T-helper 2 cell (primary cell): ENCODE measurements at places on chromosomes 5 and 9.

DNA sequence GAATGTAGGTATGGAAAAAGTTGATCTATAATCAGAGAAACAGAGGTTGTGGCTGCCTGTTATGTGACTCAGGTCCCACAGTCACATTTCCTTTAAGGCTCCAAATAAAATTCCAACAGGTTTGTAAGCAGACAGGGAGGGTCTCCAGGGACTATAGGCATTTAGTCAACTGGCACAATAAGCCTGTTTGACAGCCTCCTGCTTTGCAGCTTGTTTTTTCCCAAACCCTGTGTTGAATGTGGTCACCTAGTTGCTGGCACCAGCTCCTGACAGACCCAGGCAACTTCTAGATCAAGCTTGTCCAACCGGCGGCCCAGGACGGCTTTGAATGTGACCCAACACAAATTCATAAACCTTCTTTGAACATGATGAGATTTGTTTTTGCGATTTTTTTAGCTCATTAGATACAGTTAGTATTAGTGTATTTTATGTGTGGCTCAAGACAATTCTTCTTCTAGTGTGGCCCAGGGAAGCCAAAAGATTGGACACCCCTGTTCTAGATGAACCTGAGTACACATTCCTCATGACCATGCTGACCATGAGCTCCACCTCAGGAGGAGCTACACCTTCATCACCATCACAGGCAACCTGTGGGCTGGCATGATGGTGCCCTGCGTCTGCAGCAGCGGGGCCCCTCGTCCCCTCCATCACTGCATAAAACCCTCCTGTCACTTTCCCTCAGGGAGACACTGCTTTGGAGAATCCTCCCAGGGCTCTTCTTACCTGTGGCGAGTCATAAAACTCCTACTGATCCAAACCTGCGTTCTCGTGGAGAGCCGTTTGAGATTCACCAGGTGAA lies 15.7 kb upstream of the GRHPR start:
- DNase-seq, result no peak

DNA sequence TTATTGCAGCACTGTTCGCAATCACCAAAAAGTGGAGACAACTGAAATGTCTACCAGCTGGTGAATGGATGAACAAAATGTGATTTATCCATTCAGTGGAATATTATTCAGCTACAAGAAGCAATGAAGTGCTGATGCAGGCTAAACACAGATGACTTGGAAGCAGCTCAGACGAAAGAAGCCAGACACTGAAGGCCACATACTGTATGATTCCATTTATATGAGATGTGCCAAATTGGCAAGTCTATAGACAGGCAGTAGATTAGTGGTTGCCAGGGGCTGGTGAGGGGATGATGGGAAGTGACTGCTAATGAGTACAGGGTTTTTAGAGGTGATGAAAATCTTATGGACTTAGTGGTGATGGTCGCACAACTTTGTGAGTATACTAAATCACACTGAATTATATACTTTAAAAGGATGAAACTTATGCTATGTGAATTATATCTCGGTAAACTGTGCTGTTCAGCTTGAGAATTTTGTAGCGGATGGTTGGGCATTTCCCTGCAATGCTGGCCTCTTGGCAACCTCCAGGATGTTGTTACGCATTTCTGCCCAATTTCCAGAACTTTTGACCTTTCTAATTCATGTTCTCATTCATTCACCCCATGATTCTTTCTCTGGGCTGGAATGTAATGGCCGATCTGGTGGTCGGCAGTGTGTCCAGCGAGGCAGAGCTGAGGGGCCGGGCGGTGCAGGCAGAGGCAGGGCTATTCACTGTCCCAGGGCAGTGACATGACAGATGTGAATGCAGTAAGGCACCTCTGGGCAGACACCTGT lies 22.0 kb upstream of the WNK2 start:
- DNase-seq, result no peak

DNA sequence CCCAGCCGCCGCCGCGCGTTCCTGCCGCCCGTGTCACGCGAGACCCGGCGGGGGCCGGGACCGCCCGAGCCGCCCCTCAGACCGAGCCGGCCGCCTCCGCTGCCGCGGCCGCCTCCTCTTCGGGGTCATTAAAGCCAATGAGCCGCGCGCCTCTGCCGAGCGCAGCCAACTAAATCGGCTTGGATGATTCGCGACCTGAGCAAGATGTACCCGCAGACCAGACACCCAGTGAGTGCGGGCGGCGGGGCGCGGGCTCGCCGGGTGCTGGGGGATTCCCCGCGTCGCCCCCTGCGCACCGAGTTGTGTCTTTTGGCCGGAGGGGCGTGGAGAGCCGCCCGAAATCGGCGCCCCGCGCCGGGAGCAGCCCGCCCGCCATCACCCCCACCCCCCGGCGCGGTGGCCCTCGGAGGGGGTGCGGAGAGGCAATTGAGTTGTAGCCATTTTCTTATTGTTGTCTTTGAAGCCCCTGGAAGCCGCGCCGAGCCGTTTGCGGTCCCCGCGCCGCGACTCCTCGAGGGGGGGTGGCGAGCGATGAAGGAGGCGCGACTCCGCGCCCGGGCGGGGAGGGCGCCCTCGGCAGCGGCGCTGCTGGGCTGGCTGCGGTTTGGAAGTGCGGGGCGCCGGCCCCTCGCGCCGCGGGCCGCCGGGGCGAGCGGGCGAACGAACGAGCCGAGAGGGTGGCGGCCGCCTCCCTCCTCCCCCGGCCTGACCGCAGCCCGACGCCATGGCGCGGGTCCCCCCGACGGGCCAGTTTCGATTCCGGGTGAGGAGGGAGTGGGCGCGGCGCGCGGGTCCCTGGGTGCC lies 1.0 kb downstream of the TLE4 start:
- DNase-seq, result peak; percentile 34

- no peak for DNase-seq
Observed at GRCh38 chr9:37300620-37301019, 121.9 kb upstream of the GRHPR start.

- DNase-seq, result no peak
Observed at GRCh38 chr9:82645600-82645999, 417.3 kb downstream of the RASEF start.

GRCh38 chr9:90062982-90063381 lies 458.2 kb downstream of the GADD45G start:
- no peak for DNase-seq

GRCh38 chr9:107260437-107261081 lies 22.5 kb upstream of the RAD23B start:
- DNase-seq, result no peak

GRCh38 chr9:89175828-89176261 lies 2.8 kb downstream of the SHC3 start:
- DNase-seq, result no peak

- DNase-seq, result no peak
Observed at GRCh38 chr9:69785757-69786156, 25.9 kb upstream of the PTAR1 start.

DNA sequence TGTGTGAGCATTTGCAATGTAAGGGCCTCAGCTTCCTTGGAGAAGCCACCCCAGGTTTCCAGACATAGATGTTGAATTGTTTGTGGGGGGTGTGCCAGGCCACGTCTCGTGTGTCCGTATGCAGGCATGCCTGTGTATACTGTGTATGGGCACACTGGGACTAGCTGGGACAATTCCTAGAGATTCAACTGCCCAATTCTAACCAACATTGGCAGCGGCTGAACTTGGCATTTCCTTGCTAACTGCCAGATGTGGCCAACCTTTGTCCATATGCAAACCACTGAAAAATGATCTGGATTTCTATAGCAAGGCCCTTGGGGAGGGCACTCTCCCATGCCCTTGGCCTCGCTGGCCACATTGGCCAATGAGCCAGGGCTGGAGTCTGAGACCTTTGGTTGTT lies 50.3 kb downstream of the SAR1B start:
- DNase-seq, result no peak

DNA sequence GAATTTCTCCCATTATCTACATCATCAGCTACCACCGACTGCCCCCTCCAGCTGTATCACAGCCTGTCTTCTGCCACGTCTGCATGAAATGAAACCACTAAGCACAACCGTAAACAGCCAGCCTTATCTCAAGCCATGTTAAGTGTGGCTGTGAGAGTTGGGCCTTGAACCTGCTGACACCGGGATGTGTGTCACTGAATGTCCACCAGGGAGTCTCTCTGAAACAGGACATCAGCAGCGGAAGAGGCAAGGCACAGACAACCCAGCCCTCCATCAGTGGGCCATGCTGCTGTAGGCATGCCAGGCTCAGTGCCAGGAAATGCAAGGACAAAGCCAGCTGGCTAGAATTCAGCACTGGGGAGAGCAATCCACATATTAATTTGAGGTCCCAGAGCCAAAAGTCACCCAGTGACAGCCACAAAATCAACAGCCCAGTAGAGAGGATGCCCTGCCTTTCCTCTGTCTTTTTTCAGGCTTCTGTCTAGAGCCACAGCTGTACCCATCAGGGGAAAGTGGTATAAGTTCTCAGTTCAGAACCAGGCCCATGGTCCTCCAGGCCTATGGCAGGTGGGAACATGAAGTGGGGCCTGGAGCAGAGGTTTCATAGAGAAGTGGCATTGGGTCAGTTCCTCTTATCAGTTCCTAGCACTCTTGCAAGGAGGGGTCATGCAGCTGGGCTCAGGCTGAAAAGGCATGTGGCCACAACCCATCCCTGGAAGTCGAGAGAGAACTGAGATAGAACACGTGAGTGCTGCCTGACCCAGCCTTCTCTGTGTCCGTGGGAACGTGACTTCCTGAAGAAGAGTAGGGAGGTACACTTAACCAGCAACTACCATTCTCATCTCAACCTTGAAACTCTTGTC lies 199.4 kb downstream of the ESM1 start:
- no peak for DNase-seq

DNA sequence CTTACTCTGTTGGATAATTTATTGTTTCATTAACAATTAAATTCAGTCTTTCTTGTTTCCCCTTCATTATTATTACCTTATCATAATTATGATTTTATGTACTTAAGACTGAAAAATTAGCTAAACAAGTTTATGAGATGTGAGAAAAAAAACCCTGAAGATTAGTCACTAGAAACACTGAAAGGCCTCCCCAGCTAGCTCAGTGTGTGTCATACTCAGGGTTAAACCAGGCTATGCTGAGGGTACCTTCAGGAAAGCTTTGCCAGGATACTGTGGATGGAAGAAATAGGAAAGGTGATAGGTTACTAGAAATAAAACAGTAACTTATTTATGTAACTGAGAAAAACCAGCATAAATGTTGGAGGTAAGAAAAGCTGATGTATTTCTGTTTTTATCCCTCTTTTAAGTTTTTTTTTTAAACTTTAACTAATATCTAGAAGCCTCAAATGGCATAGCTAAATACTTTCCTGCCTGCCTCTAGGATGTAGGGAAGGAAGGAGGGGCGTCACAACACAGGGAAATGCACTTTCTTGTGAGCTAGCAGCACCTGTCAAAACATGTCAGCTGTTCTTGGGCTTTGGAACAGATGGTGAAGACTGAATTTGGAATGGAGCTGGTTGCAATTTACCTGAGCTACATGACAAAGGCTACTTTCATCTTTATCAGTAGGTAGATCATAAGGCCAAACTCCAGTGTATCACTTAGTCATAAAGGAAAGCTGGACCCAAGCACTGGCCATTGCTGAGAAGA lies 24.2 kb downstream of the NMRK1 start:
- no peak for DNase-seq
